ENCODE measurements at places on chromosomes 3 and 15.

GRCh38 chr3:72924055-72924454, 36.2 kb downstream of the GXYLT2 start:
- no peak for DNase-seq

- DNase-seq, result peak; percentile 27
Measured at GRCh38 chr3:14461748-14462324, 59.4 kb downstream of the SLC6A6 start.

GRCh38 chr3:117131259-117131658, 421.7 kb downstream of the TUSC7 start:
- DNase-seq, result no peak

- DNase-seq, result no peak
Measured at GRCh38 chr3:108525256-108525655, 14.9 kb upstream of the MYH15 start.

DNA sequence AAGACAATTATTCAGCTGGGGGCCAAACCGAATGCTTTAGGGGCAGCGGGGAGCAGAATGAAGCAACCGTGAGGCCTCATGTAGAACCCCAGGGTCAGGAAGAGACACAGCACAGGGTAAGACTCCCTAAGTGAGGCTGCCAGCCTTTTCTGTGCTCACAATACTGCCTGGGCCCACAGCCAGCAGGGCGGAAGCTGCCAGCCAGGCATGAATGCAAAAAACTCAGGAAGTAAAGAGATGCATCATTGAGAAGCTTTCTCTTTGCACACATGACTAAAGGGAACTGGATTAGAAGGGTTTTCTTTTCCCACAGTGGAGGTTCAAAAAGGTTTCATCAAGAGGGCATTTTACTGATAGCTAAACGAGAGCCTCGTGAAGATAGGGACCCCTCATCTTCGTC, 33.3 kb downstream of the CA12 start:
- no peak for DNase-seq

GRCh38 chr3:101850246-101851051, 1.1 kb downstream of the NFKBIZ start:
- DNase-seq, result no peak

DNA sequence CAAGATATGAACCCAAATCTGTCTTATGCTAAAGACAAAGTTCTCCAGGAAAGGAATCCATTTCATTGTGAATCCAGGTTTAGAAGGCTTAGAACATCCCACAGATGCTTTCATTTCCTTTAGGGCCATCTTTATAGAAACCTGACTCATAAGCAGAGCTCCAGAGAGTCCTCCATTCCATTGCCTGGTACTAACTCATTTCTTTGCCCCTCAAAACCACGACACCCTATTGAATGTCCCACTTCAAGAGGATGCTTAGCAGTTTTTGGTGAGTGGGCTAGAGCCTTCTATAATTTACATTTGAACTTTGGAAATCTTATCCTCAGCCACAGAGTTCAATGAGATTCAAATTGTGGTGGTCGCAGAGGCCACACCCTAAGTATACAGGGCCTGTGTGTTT, 325.0 kb downstream of the NTRK3 start:
- no peak for DNase-seq

- DNase-seq, result no peak
Measured at GRCh38 chr15:55823699-55824340, 80.9 kb upstream of the PRTG start.

DNA sequence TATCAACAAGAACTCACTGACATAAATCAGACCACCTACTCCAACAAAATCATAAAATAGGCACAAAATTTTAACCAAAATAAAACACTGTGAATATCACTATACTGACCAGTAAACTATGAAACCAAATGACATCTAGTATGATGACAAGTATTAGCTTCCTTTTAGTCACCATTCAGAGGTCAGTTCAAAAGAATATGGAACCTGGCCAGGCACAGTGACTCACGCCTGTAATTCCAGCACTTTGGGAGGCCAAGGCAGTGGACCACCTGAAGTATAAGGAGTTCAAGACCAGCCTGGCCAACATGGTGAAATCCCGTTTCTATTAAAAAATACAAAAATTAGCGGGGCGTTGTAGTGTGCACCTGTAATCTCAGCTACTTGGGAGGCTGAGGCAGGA, 65.8 kb downstream of the SMARCC1 start:
- no peak for DNase-seq

- no peak for DNase-seq
Measured at GRCh38 chr15:69661446-69661845, 208.8 kb downstream of the RPLP1 start.

DNA sequence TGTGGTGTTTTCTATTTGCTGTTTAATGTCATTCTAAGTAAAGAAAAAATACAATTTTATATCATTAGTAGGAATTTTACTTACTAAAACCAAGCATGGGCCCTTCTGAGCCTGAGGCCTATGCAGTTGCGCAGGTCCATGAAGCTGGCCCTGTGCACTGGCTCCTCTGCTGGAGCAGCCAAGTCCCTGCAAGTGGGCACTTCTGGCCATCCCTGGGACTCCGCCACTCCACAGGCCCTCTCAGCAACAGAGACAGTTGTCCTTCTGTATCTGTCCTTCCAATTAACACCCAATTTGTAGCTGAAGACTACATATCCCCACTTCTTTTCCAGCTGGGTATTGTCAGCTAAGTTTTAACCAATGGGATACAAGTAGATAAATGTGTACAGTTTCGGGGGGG, 49.9 kb upstream of the RYK start:
- no peak for DNase-seq

GRCh38 chr15:60760646-60761504, 281.9 kb upstream of the ICE2 start:
- DNase-seq, result peak; percentile 3

DNA sequence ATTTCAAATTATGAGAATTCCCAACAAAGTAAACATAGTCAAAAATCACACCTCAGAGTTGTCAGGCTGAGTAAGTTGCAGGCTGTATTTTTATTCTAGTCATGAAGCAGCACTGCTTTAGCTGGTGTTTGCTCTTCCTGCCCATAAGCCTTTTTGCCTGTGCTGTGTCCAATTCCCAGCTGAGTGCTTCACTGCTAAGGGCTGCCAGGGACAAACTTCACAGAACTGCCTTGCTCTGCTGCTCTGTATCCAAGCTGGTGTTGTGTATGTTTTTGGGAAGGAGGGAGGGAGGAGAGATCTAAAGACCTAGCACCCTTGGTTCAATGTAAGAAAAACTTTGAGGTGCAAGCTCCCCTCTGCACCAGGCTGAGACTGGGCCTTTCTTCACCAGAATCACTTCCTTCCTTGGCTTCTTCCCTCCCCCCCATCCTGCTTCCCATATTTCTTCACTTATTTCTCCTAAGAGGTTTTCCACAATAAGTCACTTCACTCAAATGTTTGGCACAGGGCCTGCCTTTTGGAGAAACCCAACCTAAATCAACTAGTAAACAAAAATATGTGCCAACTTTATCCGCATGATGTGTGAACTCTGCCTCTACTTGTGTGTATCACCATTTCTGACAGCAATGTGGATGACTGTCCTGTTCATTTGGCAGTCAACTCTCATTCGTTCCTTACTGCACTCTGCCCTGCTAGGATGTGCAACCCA, 156.1 kb downstream of the TBL1XR1 start:
- DNase-seq, result no peak

- DNase-seq, result no peak
Measured at GRCh38 chr3:129318921-129319320, 40.3 kb downstream of the HMCES start.

DNA sequence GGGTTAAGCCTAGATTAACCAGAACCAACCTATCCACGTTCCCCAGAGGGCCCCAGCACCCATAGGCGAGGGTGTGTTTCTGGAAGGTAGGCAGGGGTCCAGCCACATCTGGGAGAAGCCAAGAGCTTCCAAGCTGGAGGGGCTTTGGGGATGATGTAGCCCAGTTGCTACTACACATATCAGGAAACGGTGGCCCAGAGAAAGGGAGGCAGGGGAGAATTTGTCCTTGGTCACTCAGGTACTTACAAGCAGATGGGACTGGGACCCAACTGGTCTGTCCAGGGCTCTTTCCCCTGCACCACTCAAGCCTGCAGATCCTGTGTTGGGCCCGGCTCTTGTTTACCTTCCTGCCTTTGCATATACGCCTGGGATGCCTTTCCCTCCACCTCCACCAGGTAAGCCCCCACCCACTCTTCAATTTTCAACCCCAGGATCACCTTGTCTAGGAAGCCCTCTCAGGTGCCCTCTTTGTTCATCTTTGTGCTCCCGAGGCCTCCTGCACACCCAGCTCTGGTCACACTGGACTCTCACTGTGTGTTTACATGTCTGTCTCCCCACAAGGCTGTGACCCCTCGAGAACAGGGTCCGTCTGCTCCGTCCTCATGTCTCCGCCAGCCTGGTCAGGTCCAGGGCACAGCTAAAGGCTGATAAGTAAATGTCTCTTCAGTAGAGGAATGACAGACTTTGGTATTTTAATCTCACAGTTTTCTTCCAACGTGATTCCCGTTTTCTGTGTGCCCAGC, 204.4 kb upstream of the LINGO1 start:
- no peak for DNase-seq

All from activated CD4-positive, alpha-beta T cell treated with anti-CD3 and anti-CD28 coated beads, Interleukin-2, amount 50 U/mL, for 4 hours (primary cell).